Esophagus squamous epithelium (tissue), 5 donors: ENCODE measurements at places on chromosomes 2 and 18.

DNA sequence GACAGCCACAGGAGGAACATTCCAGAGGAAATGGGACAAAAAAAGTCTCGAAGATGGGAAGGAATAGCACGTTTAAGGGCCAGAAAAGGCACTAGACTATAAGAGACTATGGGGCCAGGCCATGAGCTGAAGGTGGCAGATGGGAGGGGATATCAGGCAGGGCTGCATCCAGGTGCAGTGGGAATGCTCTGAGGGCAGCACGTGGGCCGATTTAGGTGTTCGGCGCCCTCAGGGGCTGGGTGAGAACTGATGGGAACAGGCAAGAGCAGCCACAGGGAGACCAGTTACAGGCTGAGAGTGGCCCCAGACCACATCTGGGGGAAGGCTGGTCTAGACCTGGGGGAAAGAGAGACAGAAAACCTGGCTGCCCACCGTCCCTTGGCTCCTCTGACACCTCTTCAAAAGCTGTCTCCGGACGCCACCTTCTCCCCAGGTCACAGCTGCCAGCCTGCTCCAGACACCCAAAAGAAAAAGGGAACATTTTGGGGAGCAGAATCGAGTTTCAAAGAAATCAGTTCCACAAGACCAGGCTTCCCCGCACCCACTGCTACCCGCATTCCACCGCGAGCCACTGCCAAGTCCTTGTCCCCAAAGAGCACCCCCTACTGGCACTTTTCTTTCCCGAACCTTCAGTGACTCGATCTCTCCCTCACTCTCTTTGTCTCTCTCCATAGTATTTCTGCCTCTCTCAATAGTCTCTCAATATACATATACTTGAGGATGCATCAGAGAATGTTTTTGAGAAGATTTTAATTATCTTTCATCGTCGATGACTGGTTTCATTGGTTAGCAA lies 190.1 kb upstream of the AGAP1 start:
- no peak for DNase-seq

DNA sequence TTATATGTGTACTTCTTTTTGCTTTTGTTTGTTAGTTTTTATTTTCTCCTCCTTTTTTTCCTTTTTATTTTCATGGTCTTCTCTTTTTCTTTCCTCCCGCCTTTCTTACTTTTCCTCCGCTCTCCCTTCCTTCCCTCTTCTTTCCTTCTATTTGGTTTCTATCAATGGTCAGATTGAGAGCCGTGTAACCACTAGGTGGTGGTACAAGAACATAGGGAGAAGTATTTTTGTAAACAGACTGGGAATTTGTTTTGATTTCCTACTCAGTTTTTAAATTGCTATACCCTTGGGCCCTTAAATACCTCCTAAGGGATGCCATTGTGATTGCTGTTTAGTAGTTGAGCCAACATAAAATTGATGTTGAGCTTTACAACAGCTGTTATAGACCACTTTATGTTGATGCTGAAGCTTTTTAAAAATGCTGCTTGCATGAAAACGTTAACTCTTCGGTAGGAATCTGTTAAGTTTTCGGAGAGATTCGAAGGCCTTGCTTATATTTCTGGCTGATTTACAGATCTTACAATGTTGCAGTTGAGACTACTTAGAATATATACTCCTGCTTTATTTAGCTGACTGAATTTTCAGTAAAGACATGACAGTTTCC lies 124.2 kb downstream of the UBE2E3 start:
- DNase-seq: no peak

- DNase-seq: no peak
These were observed 13.9 kb upstream of the GYPC start for GRCh38 chr2:126642031-126642430.

DNA sequence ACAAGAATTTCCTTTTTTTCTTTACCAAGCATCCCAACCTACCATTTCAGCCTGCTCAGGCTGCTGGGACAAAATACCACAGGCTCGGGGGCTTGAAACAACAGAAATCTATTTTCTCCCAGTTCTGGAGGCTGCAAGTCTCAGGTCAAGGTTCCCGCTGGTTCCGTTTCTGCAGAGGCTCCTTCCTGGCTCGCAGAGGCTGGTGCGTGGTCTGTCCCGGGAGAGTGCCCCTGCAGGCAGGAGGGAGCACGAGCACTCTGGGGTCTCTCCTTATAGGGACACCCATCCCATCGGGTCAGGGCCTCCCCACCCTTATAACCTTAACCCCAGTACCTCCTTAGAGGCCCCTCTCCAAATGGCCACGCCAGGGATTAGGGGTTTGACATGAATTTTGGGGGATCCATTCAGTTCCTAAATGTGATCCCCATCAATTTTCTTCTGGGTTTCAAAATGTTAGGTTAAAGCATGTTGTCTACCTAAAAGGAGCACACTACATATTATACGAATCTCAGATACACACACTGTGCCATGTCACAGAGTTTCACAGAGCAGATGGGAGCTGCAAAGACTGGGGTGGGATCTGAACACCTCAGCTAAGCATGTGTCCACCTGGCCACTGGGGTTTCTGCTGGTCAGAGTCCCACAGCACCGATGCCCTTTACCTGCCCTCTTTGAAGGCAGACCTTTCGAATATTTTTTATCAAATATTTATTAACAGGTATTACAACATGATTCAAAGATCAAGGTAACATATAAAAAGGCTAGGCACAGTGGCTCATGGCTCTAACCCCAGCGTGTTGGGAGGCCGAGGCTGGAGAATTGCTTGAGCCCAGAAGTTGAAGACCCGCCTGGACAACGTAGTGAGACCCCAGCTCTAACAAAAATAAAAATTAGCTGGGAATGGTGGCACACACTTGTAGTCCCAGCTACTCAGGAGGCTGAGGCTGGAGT lies 17.6 kb upstream of the ADI1 start:
- DNase-seq: no peak

GRCh38 chr2:226360658-226361057 lies 439.0 kb downstream of the IRS1 start:
- DNase-seq: no peak

- DNase-seq: no peak
These were observed 92.0 kb upstream of the MSH2 start for GRCh38 chr2:47310801-47311560.

GRCh38 chr2:95270541-95271081 lies 3.6 kb upstream of the PROM2 start:
- no peak for DNase-seq

DNA sequence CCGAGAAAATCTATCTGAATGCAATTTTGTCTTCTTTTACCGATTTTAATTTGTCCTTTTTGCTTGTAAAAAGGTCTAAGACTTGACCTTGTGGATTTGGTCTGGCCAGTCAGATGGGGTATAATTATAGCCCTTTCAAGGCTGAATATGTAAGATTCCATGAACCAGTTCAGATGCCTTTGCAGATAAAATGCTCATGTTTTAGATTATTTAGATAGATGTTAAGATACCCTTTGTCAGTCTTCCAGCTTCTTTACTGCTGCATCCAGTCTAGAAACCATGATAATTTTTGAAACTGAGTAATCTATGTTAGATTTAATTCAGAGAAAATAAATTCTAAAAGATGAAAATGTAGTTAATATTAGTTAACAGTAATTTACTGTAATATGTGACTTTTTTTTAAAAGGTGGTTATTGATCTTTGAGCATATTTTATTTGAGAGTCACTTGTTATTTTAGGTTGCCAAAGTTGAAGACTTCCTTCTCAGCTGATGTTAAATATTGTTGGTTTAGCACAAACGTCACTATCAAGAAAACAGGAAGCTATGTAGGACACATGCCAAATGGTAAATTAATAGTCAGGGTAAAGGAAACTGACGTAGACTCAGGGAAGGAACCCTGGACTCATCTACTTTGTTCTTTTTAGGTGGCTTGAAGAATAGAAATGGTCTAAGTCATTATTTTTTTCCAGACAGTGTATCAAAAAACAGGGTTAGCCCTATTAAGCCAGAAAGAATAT lies 29.8 kb downstream of the BABAM2 start:
- no peak for DNase-seq

- DNase-seq: no peak
These were observed 3.1 kb downstream of the KCNE4 start for GRCh38 chr2:223055140-223055539.

DNA sequence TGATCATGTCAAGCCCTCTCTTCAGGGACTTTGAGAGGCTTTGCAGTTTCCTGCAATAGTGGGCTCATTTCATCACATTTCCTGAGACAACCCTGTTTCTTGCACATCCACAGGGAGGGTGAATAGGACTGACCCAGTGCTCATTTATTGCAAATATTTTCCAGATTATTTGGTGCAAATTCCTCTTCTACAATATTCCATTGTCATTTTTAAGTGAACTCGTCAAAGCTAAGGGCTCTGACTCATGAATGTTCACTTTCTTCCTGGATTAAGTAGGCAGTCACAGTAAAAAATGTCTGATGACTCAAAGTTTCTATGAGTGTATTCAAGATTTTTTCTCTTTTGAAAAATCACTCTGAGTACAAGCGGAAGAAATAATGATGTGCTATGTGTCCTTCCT lies 225.5 kb upstream of the GALNT5 start:
- DNase-seq: no peak

DNA sequence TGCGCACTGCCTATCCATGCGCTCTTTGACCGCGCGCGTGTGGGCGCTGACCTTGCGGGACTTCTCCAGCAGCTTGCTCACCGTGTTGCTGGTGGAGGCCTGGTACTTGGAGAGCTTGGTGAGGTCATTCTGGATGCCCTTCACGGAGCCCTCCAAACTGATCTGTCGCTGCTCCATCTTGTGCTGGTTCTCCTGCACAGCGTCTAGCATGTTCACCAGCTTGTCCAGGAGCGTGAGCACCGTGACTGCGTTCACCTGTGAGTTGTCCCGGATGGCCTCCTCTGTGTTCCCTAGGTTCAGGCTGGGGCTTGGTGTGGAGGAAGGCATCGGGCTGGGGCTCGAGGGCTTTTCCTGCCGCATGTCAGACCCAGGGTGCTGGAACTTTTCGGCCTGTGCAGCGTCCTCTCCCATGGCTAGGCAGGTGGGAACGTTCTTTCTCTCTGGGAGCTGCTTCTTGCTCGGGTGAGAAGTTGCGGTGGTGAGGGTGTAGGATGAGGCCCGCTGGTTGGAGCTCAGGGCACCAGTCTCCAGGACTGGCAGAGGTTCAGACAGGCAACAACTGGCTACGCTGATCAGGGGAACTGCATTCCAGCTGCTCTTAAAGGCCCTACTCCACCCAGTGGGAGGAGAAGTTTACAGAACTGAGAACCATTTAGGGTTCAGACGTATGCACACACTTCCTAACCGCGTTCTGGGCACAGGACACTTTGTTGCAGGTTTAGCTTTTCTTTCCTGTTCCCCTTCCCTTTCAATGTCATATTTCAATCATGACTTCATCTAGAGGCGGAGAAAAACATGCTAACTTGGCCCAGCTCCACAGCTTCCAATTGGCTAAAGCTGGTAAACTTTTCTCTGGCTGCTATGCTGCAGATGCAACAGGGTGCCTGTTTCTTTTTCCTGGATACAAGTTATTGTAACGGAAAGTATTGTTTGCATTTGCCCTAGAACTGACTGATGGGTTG lies at the start of gene CAVIN2:
CAVIN2 (minus strand) TSS at position 574 of the 962 bp plus-strand sequence; CDS start at position 411, 163 bp downstream.
- no peak for DNase-seq
